Islet precursor cell (in vitro differentiated cells): ENCODE measurements at places on chromosomes 13 and 19.

GRCh38 chr13:50712456-50712855 is 131.0 kb downstream of the DLEU7 start:
- DNase-seq, result no peak

GRCh38 chr19:16283210-16284061 is 41.2 kb upstream of the KLF2 start:
- no peak for DNase-seq

DNA sequence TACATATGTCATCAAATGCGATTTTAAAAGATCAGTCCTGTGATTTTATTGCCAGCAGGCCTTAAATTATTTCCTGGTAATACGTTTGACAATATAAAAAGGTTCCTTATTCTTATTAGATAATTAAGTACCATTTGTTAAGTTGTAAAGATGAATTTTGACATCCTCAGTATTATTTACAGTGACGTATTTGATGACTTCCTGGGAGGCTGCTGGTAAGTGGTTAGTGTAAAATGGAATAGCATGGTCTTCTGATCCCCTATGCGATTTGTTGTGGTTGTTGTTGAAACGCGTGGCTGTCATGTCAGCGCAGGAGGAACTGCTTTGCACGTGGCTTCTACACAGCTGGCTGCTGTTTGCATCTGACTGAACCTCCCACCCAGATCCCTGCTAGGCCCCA is 99.7 kb downstream of the DCLK1 start:
- no peak for DNase-seq

DNA sequence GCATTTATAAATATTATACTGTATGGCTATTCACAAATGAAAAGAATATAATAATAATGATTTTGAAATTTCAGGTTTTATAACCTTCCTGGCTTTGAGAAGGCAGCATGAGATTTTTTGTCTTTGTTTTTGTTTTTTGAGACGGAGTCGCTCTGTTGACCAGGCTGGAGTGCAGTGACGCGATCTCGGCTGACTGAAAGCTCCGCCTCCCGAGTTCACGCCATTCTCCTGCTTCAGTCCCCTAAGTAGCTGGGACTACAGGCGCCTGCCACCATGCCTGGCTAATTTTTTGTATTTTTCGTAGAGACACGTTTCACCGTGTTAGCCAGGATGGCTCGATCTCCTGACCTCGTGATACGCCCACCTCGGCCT is 64.1 kb downstream of the ZNF429 start:
- DNase-seq, result no peak

GRCh38 chr13:113121928-113122471 is 599 bp upstream of the F10 start:
- DNase-seq, result peak; percentile 43

DNA sequence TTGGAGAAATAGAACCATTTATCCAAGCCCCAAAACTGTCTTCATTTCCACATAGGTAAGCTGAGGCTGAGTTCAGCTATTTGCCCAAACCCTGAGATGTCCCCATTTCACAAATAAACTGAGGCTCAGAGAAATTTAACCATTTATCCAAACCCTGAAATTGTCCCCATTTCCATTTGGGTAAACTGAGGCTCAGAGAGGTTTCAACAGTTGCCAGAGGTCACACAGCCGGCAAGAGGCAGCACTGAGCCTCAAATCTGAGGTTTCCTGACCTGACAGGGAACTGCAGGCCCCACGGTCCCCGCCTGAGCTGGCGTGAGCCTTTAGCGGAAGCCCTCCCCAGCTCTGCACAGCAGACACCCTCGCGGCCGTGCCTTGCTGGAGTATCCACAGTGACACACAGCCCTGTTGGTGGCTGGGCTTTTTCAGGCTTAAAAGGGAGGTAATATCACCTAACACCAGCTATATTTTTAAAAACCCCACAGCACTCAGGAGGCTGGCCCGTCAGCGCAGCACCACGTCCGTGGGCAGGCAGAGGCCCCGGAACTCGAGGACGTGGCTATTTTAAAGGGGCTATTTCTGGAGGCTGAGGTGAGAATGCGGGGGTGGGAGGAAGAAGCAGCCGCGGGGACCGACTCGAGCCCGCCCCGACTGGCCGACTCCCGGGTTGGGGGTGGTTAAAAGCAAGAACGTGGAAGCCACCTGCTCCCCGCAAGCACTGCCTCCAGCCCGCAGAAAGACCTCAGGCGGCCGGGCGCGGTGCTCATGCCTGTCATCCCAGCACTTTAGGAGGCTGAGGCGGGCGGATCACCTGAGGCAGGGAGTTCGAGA is 18.5 kb downstream of the PTPRS start:
- DNase-seq, result no peak

DNA sequence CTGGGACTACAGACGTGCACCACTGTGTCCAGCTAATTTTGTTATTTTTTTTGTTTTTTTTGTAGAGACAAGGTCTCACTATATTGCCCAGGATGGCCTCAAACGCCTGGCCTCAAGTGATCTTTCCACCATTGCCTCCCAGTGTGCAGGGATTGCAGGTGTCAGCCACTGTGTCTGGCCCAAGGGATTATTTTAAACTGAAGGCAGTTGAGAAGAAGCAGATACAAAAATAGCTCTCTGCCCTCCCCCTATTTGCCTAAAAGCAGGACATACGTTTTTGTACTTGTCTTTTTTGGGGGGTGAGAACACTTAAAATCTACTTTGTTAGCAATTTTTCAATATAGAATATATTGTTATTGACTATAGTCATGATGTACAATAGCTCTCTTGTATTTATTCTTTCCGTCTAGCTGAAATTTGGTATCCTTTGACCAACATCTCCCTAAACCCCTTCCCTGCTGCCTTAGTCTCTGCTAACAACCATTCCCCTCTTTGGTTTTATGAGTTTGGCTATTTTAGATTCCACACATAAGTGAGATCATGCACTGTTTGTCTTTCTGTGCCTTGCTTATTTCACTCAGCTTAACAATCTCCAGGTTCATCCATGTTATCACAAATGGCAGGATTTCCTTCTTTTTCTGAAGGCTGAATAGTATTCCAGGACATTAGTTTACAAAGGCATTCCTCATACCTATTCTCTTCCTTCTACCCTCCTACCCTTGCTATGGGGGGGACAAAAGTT is 34.9 kb downstream of the ADGRE3 start:
- no peak for DNase-seq

GRCh38 chr13:93805736-93806135 is 579.1 kb downstream of the GPC6 start:
- no peak for DNase-seq

GRCh38 chr13:57346786-57347185 is 179.8 kb downstream of the PRR20E start:
- DNase-seq, result no peak

GRCh38 chr19:34224996-34225658 is 29.2 kb upstream of the GARRE1 start:
- no peak for DNase-seq

- no peak for DNase-seq
These were observed 3.3 kb downstream of the ZNF574 start for GRCh38 chr19:42079276-42079669.

- peak; percentile 35 for DNase-seq
These were observed 81.4 kb downstream of the ALOX5AP start for GRCh38 chr13:30816736-30817135.

GRCh38 chr19:53432088-53432661 is 391 bp downstream of the ZNF761 start:
- peak; percentile 60 for DNase-seq

GRCh38 chr13:29621841-29622240 is 26.4 kb upstream of the SLC7A1 start:
- no peak for DNase-seq

DNA sequence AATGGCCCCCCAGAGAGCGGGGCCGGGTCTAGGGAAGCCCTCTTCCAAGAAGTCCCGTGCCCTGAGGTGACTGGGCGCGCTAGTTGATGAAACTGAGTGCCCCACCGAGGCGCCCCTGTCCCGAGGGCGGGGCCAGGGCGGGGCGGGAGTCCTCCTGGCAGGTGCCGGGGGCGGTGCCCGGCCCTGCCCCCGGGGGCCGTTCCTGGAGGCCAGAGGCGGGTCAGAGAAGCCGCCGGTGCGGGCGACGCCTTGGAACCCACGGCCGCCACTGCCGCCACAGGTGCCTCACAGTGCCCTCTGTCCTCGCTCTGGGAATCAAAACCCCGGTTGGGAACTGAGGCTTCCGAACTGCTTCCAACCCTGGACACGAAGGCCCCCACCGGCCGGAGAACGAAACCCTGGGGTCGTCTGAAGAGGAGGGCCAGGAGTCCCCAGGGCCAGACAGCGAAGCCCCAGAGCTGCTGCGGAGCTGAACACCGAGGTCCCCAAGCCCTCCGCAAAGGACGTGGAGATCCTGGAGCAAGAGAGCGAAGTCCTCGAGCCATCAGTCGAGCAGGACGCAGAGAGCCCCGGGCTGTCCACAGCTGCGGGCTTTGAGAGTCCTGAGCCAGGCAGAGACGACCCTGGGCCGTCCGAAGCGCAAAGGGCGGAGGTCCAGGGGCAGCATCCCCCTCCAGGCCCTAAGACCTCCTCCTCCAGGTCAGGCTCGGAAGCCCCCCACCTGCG is at the start of gene MISP3:
MISP3 (plus strand) TSS at position 252 of the 726 bp plus-strand sequence. CDS start 524 bp downstream, outside the sequence.
- no peak for DNase-seq

DNA sequence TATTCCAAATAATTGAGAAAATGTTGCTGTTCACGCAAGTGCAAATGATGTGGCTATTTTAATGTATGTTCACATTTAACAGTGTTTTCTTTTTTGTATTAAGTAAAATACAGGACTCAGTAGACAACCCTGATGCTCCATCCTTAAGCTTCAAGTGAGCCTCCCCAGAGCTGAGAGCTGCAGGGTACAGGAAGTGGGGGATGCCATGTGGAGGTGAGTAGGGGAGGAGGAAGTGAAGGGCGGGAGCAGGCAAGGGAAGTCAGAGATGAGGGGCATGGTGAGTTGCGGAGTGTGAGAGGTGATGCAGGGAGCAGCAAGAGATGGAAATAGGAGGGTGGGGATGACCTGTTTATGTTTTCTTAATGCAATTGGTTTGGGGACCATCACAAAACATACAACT is 711.0 kb downstream of the UQCRFS1 start:
- DNase-seq, result no peak

GRCh38 chr13:53254500-53254899 is 225.9 kb downstream of the OLFM4 start:
- DNase-seq, result no peak

DNA sequence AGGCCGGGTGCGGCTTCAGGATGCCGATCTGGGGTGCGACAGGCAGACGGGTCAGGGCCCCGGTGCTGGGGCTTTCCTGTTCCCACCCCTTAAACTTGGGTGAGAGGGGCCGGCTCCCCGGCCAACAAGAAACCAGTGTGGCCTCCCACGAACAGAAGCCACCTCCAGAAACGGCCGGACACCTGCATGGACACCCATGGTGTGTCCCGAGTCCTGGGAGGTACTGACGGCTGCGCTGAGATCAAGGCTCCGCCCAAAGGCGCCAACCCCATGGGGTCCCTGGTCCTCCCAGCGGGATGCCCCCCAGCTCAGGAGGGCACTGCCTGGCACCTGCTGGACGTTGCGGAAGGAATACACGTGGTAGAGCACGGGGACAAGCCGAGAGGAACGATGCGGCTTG is 11.5 kb downstream of the POLRMT start:
- peak; percentile 43 for DNase-seq

GRCh38 chr13:23411220-23411619 is 22.3 kb downstream of the SACS start:
- no peak for DNase-seq

GRCh38 chr19:54916822-54917221 is 10.9 kb downstream of the NCR1 start:
- no peak for DNase-seq

DNA sequence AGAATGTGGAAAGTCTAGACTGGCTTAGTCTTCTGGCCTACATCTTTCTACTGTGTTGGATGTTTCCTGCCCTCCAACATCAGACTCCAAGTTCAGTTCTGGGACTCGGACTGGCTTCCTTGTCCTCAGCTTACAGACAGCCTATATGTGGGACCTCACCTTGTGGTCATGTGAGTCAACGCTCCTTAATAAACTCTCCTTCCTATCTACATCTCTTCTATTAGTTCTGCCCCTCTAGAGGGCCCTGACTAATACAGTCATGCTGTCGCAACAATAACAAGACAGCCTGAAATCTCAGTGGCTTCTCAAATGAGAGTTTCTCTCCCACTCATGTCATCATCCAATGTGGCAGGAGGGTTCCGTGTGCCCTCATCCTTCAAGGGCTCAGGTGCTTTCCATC is 347.8 kb downstream of the MZT1 start:
- no peak for DNase-seq

- DNase-seq, result peak; percentile 38
These were observed 38.7 kb upstream of the FARP1 start for GRCh38 chr13:98103942-98104880.

- DNase-seq, result no peak
These were observed 250.0 kb downstream of the RGCC start for GRCh38 chr13:41707194-41707821.

DNA sequence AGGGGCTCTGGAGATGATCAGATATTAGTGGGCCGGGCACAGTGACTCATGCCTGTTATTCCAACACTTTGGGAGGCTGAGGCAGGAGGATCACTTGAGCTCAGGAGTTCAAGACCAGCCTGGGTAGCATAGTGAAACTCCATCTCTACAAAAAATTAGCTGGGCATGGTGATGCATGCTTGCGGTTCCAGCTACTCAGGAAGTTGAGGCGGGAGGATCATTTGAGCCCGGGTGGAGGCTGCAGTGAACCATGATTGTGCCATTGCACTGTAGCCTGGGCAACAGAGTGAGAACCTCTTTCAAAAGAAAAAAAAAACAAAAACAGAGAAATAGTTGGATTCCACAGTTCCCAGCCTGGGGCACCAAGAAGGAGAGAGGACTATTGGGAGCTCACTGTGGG is 17.9 kb upstream of the SHFL start:
- no peak for DNase-seq

GRCh38 chr13:110983241-110983640 is 68.4 kb upstream of the ANKRD10 start:
- DNase-seq, result no peak

GRCh38 chr13:114219392-114219791 is 15.3 kb upstream of the CDC16 start:
- DNase-seq, result no peak

DNA sequence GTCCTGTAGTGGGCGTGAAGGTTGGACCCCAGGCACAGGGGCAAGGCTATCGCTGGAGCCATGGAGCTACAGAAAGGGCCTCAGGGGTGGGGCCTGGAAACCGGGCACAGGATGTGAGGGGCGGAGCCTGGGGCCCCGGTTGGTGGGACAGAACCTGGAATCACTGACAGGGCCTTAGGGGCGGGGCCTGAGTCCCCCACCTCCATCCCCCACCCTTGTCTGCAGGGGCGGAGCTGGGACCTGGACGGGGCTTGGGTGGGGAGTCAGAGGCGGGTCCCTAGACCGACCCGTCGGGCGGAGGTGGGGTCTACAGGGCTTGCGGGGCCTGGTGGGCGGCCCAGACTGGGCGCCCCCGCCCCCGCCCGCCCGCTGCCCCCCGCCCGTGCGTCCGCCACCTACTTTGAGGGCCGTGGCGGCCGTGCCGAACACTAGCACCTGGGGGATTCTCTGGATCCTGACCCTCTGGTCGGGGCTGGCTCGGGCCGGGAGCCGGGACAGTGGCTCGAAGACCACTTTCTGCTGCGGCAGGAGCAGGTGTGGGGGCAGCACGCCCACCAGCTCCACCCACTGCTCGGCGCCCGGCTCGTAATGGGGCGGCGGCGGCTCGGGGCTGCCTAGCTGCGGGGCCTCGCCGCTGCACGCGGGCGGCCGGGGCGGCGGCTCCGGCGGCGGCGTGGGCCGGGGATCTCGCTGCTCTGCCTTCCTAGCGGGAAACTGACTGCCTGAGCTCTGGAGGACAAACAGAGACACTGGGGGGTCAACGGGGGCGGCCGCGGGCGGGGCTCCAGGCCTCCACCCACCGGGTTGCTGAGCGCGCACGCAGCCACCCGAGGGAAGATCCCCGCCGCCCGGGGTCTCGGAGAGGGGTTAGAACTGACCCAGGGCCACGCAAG is 26.3 kb downstream of the DCAF15 start:
- DNase-seq, result peak; percentile 98

GRCh38 chr19:42440357-42441048 is 2.2 kb downstream of the CXCL17 start:
- DNase-seq, result peak; percentile 82
